ENCODE measurements at places on chromosomes 6 and 20.
A peak's percentile ranks its signal among the peaks of the same experiment; 100 is the strongest.

GRCh38 chr6:56024931-56025330 is 149.5 kb upstream of the BMP5 start:
- DNase-seq: no peak

DNA sequence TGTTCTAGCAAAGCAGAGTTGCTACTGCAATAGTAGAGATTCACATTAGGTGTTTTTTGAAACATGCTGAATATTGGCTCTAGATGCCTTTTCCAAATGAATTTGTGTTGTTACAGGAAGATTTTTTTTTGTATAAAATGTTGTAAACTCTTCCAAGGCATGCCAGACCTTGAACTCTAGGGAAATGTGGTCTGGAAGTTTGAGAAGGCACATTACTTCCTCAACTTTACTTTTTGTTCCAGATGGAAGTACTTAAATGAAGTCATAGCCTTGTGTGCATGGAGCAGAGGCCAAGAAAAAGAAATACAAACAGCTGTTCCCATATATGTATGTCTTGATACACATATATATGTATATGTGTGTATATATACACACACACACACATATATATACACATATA is 585.7 kb upstream of the MARCKS start:
- DNase-seq: no peak

DNA sequence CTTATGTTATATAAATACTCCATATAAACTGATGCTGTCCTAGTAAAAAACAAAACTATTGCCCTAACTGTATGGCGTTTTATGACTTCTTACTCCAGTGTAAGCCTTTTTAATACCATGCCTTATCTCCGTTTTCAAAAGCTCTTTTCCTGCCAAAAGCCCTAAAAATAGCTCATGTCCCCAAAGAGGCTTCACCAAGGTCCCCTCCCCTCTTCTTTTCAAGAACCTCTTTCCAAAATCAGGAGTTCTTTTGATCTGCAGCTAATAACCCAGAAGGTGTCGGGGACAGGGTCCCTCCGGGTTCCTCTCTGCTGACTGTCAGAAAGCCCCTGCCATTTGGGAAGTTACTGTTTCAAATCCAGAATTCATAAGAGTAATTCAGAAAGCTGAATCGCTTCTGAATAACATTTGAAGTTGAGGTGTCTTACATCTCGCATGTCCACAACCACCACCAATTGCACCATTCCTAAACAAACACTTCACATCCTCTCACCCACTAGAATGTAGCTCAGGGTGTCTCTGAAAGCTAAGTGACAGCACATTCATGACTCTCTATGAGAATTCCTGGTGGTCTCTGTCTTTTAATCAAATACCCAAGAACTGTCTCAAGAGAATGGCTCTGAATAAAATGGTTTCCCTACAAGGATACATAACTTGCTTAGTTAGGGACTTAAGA is 13.3 kb downstream of the TASP1 start:
- DNase-seq: no peak

- DNase-seq: no peak
Measured at GRCh38 chr6:1384549-1385128, 4.7 kb upstream of the FOXF2 start.

DNA sequence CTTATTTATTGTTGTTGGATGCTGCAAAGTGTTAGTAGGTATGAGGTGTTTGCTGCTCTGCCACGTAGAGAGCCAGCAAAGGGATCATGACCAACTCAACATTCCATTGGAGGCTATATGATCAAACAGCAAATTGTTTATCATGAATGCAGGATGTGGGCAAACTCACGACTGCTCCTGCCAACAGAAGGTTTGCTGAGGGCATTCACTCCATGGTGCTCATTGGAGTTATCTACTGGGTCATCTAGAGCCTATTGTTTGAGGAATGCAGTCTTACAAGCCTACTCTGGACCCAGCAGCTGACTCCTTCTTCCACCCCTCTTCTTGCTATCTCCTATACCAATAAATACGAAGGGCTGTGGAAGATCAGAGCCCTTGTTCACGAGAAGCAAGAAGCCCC is 12.1 kb downstream of the MICB start:
- no peak for DNase-seq

DNA sequence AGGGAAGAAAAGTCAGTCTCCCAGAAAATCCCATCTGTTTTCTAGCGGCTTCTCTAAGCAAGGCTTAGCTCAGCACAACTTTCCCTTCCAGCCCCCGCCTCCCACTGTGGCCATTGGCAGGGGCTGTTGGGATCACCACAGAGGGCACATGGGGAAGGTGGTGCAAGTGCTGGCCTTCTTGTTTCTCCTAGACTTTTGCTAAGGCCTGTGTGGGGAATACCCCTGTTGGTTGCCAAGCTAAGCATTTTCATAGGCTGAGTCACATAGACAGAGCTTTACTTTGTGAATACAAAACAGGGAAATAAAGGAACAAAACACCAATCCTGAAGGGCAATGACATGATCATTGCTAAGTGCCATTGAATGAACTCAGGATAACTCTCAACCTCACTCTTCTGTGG is 32.4 kb upstream of the TIAM2 start:
- DNase-seq: no peak

- peak; percentile 82 for DNase-seq
Measured at GRCh38 chr20:38156888-38157634, 8.0 kb downstream of the TGM2 start.

DNA sequence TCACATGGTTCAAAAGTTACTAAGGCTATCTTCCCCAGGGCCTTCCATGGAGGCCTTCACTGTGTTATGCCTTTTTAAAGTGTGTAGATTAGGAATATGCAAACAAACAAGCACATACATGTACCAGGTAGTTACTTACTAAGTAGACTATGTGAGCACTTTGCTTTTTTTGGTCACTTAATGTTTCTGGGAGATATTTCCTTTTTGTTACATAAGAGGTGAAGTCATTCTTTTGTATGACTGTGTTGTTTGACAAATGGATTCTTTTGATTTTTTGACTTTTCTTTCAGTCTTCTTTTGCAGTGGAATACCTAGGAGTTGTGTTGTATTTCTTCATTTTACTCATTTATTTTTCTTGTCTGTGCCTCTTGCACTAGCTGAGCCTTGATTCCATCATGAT is 39.6 kb upstream of the BCAS1 start:
- no peak for DNase-seq

- no peak for DNase-seq
Measured at GRCh38 chr6:70629929-70630328, 37.8 kb upstream of the SMAP1 start.

DNA sequence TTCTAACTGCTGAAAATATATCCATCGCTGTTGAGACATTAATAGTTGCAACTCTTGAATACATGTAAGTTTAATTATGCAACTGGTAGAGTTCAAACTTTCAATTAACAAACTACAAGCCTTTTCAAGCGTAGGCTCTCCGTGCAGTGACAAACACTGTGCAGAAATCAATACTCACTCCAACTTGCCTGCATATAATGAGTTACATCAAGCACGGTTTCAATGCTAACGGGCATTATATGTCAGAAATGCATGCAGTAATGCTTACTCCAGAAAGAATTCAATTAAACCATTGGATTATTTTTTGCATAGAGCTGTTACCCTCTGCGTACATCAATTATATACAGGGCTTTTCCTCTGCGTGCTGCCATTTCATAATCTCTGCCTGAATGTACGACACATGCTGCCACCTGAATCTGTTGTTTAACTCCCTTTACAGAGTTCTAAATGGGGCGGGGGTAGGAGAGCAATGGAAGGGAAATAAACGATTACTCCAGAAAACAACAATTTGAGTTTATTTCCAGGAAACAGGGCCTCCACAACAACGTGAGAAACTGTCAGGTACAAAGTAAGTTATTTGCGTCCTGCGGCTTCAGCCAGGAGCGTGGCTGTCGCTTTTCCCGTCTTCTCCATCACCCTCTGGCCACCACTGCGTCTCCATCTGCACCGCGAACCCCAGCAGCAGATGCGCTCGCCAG is 1.8 kb downstream of the PTPRK start:
- no peak for DNase-seq

- no peak for DNase-seq
Measured at GRCh38 chr6:13667655-13668054, 44.0 kb downstream of the RANBP9 start.

DNA sequence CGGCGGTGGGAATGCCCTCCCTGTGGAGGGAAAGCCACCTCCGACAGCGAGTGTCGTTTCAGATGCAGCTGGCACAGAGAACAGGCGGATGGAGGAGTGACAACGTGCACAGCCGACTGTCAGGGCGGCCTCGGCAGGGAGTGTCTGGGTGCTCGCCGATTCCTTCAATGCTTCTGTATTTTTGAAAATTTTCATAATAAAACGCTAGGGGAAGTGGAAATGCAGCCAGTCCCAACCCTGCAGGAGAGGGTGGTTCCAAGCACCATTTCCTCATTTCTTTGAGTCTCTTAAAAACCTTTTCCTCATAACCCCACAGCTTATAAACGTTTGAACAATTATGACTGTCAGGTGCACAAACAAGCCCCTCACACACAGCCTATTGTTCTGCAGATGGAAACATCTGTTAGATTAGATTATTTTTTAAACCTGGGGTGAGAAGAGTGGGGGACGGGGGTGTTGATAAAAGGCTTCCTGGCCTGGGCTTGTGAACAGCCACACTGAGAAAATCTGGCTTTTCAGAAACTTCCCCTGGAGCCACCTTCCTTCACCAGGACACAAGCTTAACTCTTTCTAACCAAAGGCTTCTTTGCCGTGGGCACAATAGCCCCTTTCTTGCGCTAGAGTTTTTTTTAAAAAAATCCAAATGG is 228.9 kb downstream of the ANKRD60 start:
- DNase-seq: no peak

GRCh38 chr6:84074988-84075781 is 41.6 kb downstream of the MRAP2 start:
- DNase-seq: no peak

DNA sequence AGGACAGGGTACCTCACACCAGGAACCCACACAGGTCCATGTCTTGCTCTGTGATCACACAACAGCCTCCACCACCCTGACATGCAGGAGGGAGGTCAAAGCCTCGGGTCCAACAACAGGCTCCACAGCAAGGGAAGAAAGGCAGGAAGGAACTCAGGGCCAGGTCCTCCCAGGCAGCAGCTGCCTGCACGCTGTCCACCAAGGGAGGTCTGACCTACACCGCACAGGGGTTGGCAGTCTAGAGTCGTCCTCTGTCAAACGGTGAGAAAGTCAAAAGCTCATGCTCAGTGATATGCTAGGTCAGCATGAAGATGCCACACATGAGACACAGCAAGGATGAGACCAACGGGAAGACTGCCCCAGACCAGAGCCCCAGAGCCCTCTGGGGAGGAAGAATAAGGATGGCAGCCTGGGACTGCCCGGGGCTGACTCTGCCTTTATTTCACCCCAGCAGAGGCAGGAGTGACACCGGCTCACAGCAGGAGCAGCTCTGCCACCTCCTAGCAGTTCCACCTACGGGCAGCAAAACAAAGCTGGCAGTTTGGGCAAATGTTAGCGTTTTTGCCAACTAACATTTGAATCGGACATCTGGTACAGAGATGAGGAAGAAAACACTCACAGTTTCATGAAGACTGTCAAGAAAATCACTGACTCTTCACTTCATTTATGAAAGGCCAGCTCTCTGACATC is 8.5 kb downstream of the GMEB2 start:
- DNase-seq: no peak

DNA sequence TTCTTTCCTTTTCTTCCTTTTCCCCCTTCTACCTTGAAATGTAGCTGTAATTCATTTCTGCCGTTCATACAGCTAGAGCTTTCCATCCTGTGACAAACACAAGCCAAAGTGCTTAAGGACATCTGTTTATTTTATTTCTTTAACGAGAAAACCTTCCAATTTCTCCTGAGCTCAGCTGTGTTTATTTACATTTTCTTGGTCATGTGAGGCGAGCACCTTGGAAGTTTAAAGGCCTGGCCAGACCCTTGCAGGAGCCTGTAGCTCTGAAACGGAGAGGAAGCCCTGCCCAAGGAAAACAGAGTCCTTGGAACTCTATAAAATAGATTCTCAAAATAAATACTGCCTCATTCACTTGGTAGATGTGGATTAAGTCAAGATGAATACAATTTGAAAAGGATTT is 223.1 kb downstream of the EYA2 start:
- no peak for DNase-seq
